ENCODE measurements at places on chromosomes 11 and 22.

- DNase-seq: no peak
Measured at GRCh38 chr11:22426915-22427314, 88.7 kb downstream of the SLC17A6 start.

DNA sequence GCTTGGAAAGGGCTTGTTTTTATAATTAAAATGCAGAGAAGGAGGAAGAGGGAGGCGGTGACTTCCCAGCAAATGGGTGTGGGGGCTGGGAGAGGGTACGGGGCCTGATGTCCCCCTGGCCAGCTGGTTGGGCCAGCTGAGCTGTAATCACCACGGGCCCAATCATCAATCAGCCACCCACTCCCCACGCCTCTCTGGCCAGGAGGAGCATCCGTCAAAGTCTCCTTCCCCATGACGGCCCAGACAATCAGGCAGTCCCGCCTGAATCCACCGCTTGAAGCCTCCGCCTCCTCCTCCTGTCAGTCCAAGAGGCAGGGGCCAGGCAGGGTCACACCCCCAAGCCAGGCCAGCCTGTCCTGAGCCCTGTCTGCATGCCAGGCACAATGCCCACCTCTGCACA, 13.3 kb upstream of the CABP7 start:
- no peak for DNase-seq

DNA sequence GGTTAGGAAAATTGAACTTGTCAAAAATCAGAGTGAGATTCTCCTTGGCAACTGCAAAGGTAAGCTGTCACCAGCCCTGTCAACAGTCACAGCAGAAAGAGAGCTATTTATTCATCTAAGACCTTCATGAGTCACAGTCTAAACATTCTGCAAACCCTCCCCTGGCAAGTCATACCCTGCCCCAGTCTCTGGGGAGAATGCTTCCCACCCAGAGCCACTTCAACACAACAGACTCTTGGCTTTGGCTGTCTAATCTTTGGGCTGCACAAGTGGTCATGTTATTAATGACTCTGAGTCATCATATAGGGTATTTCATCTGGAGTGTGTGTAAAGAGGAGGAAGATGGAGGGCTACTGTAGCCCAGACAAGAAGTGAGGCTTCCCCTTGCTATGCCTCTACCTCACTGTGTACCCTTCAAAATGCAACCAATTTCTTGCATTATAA, 153.4 kb downstream of the CCDC34 start:
- DNase-seq: no peak

DNA sequence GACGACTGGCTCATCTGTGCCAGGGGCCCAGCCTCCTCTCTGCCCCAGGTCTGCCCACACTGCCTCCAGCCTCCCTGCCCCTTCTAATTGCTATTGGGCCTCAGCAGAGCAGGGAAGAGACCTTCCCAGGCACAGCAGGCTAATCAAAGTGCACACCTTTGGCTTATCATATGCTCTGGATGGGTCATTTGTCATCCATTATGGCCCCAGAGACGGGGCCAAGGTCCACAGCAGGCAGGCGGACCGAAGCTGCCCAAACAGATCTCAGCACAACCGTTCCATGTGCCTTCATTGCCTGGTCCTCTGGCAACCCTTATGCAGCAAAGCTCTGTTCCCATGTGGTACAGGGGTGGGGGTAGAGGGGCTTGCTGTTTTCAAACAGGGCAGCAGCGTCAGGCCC, 66.6 kb downstream of the TP53I11 start:
- DNase-seq: no peak

DNA sequence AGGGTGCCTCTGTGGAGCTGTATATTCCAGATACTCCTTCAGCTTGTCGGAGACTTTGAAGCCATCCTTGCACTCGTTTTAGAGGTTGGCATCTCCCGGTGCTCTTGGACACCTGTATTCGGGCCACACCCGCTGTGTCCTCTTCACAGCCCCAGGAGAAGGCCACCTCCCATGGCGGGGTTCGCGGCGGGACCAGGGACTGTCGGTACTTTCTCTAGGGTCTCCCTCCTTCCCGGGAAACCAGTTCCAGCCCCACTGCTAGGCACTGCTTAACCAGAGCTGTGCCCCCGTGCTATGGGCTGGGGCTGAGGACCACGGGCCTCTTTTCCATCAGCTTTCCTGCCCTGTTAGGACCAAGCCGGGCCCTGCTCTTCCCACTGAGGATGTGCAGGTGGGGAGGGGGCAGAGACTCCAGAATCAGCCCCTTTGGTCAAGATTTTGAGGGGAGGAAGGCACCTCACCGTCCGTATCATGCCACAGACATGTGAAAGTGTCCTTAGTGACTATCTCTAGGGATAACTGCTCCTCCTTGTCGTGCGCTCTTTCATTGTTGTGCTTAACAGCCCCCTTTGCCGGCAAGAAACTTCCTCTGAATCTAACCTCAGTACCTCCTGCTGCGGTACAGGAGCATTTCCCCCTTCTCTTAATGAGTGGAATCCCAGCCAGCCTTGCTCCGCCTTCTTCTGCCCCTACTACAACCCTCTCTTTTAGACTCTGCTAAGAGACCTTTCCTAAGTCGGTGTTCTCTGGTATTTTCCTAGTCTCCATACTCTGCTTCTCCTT, 1.2 kb upstream of the B3GAT1 start:
- no peak for DNase-seq

GRCh38 chr22:39832627-39833074, 60.9 kb downstream of the ENTHD1 start:
- DNase-seq: no peak

GRCh38 chr11:74388678-74389327, 9.4 kb downstream of the PGM2L1 start:
- DNase-seq: peak; percentile 79

DNA sequence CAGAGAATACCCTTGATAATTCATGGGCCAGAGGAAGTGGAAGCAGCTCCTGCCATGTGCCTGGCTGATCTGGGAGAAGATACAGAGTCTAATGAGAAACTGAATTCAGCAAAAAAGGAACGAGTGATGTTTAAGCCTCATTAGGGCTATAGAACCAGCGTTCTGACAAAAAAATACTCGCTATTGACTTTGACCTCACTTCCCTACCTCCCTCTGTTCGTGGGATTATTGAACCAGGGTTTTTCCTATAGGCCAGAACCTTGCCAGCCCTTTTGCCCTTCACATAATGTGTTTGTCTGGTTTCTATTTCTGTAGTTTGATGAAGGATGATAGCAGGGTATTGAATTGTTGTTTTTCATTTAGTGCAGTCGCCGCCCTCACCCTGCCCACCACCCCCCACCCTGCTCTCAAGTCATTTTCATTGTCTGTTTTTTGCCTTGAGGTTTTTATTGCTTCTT, 7.6 kb upstream of the RBFOX2 start:
- DNase-seq: no peak

- DNase-seq: no peak
Measured at GRCh38 chr11:37394236-37394870, 796.3 kb upstream of the RAG2 start.

DNA sequence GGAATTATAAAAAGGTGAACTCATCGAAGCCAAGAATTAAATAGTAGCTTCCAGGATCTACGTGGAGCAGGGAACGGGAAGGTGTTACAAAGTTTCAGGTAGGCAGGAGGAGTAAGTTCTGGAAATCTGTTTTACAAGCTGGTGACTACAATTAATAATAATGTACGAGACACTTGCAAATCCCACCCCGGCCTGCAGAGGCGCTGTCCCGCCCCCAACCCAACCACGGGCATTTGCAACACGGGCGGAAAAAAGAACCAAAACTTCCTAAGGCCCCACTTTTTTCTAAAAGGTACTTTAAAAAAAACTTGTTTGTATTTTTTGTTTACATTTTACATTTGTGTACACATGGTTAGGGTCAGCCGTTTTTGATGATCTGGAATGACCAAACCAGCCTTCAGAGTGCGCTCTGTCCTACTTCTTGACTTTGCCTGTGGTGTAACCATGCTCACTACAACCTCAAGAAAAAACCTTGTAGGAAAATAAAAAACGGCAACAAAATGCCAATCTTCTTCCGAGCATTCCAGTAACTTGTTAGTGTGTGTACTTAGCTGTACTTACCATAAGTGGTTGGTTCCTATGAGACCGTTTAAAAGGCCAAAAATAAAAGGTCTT, 449.6 kb upstream of the B3GAT1 start:
- no peak for DNase-seq

DNA sequence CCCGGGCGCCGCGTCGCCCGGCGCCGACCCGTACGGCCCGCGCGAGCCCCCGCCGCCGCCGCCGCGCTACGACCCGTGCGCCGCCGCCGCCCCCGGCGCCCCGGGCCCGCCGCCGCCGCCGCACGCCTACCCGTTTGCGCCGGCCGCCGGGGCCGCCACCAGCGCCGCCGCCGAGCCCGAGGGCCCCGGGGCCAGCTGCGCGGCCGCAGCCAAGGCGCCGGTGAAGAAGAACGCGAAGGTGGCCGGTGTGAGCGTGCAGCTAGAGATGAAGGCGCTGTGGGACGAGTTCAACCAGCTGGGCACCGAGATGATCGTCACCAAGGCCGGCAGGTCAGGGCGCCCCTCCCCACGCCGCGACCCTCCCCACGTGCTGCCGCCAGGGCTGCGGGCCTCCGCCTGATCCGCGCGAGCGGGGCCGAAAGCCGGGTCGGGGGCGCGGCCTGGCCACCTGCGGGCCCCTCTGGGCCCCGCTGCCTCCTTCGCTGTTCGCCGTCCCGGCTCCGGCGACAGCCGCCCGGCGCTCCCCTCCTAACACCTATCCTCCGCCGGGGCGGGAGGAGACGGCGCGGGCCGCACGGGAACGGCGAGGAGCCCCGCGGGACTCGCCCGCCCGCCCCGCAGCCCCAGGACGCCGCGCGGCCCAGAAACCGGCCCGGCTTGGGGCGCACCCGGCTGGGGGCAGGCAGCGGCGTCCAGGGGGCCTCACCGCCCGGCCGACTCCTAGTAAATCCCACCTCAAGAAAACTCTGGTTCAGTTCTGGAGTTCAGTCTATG, 560 bp downstream of the TBX1 start:
- peak; percentile 38 for DNase-seq

- DNase-seq: no peak
Measured at GRCh38 chr11:60984636-60985035, 13.2 kb downstream of the CD6 start.

DNA sequence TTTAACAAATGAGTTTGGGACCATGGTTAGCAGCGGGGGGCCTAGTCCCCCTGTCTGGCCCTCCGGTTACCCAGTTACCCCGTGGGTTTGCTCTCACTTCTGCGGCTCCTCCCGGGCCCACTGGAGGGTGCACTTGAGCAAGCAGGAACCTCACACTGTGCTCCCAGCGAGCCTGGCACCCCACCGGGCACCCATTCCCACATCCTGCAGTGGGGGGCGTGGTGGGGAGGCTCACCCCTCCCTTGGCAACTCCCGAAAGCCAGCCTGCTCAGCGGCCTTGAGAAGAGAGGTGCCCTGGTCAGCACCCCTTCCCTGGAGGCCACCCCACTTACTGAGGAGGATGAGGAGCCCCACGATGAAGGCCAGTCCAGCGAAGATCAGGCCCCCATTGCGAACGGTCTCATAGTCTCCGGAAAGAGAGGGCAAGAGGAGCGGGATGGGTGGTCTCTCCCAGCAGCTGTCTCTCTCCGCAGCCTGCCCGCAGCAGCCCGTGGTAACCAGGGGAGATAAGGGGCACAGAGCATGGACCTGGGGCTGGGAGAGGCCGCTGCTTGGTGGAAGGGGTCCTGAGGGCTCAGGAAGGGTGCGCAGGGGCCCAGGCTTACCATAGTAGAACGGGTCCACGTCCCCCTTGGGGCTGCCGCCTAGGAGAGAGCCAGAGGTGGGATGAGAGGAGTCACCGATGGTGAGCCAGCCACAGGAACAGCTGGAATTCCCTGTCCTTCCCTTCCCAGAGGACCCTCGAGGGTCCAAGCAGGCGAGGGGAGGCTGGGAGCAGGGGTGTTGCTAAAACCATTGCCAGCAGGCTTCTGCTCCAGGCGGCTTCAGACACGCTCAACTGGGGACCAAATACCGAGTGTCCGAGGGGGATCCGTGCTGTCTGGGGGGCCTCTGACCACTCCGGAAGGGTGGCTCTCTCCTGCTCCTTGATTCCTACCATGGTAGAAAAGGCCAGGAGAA, 2.2 kb downstream of the FXYD2 start:
- DNase-seq: peak; percentile 66

DNA sequence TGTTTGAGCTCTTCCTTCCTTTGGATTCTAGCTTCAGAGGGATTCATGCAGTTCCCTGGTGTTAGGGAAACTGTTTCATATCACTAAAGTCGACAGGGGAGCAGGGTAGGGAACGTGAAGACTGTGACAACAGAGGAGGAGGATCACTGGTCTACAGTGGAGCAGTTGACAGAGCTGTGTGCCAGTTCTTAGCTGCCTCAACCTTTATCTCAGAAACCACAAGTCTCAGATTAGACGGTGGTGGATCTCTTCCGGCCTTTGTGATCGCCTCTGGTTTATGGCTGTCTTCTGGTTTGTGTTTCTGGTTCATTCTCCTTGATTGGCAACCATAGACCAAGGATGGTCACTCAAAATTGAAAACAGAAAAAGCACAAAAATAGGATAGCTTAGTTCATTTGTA, 538.9 kb upstream of the API5 start:
- DNase-seq: no peak

GRCh38 chr11:74678041-74678440, 53.2 kb downstream of the CHRDL2 start:
- DNase-seq: no peak

- DNase-seq: no peak
Measured at GRCh38 chr11:10385696-10386095, 69.4 kb upstream of the AMPD3 start.

GRCh38 chr11:114085965-114086793, 26.7 kb downstream of the ZBTB16 start:
- no peak for DNase-seq

DNA sequence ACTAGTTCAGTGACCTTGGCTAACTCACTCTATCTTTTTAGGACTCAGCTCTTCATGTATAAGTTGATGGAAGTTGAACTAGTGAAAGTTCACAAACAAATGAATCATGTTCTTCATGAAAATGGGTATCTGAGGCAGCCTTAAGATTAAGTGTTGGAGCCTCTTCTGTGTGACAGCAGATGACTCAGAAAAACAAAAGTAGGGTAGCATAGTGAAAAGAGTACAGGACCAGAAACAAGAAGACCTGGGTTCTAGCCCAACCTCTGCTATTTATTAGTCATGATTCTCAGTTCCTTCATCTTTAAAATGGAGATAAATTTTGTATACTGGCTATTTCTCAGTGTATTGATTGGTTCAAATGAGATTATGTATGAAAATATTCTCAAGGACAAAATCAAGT, 60.2 kb downstream of the USP35 start:
- no peak for DNase-seq

GRCh38 chr11:20934516-20934915, 265.1 kb downstream of the NELL1 start:
- no peak for DNase-seq

GRCh38 chr11:67409261-67409666, 5.4 kb downstream of the TBC1D10C start:
- no peak for DNase-seq

GRCh38 chr11:24575392-24575791, 78.5 kb downstream of the LUZP2 start:
- no peak for DNase-seq

- no peak for DNase-seq
Measured at GRCh38 chr11:94754819-94755218, 13.3 kb upstream of the AMOTL1 start.

Measured in suppressor macrophage treated with lipopolysaccharide for 1 hour (primary cell).